Activated CD8-positive, alpha-beta memory T cell treated with anti-CD3 and anti-CD28 coated beads for 36 hours (primary cell): ENCODE measurements at places on chromosomes 16 and 17. TPM values are rescaled to one million over a fixed set of nuclear protein-coding genes. Genes with fewer than 3 reads are reported as not detected.

CLTC gene
- 183 TPM for total RNA-seq

TBC1D3H gene
- total RNA-seq = 0.84 TPM

TMED6 gene
- 0.73 TPM for total RNA-seq

KRTAP9-8 gene
- not detected for total RNA-seq

CSH1 gene
- total RNA-seq = not detected

CBX2 gene
- 3.8 TPM for total RNA-seq
